Endothelial cell of umbilical vein (primary cell): ENCODE measurements at places on chromosomes 2 and 18.

DNA sequence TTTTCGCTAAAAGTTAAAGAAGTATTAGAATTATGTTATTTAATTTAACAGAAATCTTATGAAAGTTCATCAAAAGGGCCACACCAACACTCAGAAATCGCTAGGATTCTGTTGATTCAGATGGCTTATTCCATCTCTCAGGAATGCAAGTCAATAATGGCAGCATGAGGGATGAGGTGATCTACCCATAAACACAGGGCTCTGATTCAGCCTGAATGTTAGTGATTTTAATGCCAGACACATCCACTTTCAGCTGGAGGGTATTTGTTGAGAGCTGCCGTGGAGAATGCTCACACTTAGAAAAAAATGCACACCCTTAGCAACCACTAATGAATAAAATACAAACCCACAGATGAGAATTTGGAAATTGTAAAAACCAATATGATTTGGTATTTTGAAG is 173.3 kb upstream of the ERBB4 start:
- DNase-seq = no peak
- H3K4me3 ChIP-seq = no peak overlapping the region
- H3K27me3 ChIP-seq = no peaks in the 10 kb centered on the region
- H3K36me3 ChIP-seq = no peaks in the 10 kb centered on the region
- H3K27ac ChIP-seq = no peak overlapping the region

DNA sequence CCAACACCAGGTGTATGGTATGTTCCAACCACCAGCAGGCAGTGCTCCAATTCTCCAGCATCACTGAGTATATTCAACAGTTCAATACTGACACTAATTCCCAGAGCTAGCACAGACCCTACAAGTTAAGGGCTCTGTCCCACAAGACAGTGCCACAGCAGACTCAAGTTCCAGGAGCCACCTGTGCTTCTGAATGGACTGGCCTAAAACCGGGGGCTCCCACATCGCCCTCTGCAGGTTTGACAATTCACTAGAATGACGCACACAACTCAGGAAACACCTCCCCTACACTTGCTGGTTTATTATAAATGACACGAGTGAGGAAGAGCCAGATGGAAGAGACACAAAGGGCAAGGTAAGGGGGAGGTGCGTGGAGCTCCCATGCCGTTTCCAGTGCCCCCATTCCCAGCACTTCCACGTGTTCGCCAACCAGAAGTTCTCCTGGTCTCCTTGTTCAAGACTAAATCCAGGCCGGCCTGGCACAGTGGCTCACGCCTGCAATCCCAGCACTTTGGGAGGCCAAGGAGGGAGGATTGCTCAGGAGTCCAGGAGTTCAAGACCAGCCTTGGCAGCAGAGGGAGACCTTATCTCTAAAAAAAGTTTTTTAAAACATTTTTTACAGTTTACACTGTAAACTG is 12.2 kb upstream of the ATP6V1B1 start:
- no peaks in the 10 kb centered on the region for H3K36me3 ChIP-seq
- no peak overlapping the region for H3K4me3 ChIP-seq
- H3K27ac ChIP-seq = no peak overlapping the region
- peaks cover 16% of the 10 kb centered on the region for H3K4me1 ChIP-seq
- peaks cover 3% of the 10 kb centered on the region for H3K27me3 ChIP-seq

DNA sequence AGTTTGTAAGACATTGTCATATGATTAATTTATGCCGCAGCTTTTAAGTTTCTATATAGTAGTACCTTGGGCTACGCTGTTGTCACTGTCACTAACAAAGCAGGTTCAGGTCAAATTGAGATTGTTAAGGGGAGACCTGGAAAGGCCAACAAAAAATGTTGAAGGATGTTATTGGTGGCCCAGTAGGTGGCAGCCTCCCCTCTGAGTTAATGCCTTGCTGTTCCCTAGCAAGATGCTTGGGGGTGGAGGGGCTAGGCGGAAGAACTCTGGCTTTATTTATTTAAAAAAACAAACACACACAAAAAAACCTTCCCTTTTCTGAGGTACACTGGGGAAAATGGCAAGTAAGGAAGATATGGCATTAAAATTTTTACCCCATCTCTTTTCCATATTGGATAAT is 128.3 kb upstream of the ATP5MC3 start:
- H3K36me3 ChIP-seq = no peaks in the 10 kb centered on the region
- H3K4me3 ChIP-seq = no peak overlapping the region
- H3K27me3 ChIP-seq = peaks cover 14% of the 10 kb centered on the region
- H3K4me1 ChIP-seq = no peaks in the 10 kb centered on the region

DNA sequence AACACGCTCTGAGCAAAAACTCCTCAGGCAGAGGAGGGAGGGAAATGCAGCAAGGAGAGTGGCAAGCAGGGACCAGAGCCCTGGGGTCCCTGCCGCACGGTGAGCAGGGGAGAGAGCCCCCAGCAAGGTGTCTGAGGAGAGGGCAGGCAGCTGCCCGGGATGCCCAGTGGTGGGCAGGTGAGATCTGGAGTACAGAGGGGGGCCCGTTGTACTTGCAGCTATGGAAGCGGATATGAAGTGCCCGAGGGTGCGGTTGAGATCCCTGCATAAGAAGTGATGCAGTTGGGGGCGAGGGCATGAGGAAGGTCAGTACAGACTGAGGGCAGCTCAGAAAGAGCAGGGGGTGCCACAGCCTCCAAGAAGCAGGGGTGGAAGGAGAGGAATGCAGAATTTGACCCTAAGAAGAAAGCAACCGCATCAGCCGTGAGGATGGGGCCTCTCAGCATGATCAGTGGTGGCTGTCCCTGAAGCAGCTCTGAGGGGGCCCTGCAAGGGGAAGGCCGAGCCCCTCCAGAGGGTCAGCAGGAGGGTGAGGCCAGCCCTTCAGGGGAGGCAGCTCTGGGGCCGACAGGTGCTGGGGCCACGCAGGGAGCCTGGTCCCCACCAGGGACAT is 29.4 kb downstream of the MTERF4 start:
- DNase-seq = no peak
- H3K4me3 ChIP-seq = no peak overlapping the region
- no peaks in the 10 kb centered on the region for H3K27me3 ChIP-seq
- H3K4me1 ChIP-seq = no peaks in the 10 kb centered on the region
- H3K27ac ChIP-seq = no peak overlapping the region
- no peaks in the 10 kb centered on the region for H3K36me3 ChIP-seq

DNA sequence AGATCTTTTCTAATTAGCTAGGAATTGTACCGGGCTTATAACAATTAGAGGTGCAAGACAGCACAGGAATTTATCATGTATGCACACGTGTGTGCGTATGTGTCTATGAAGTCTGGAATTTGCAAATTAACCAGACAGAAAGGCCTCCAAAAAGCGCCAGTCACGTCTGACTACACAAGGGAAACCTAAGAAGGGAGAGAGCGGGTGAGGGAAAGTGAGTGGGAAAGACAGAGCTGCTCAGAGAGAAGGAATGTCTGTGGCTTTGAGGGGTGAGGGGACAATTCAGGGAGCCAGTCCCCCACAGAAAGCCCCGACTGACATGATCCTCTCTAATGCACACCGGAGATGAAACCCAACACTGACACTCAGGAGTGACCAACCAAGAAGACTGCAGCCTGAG is 197.7 kb upstream of the SH3BP4 start:
- no peaks in the 10 kb centered on the region for H3K36me3 ChIP-seq
- no peak for DNase-seq
- H3K4me3 ChIP-seq = no peak overlapping the region
- H3K27me3 ChIP-seq = no peaks in the 10 kb centered on the region
- H3K27ac ChIP-seq = no peak overlapping the region
- H3K4me1 ChIP-seq = no peaks in the 10 kb centered on the region

- H3K27ac ChIP-seq = no peak overlapping the region
- H3K36me3 ChIP-seq = no peaks in the 10 kb centered on the region
- no peaks in the 10 kb centered on the region for H3K4me1 ChIP-seq
- no peak for DNase-seq
- no peaks in the 10 kb centered on the region for H3K27me3 ChIP-seq
- H3K4me3 ChIP-seq = no peak overlapping the region
These were observed 17.5 kb upstream of the DOK6 start for GRCh38 chr18:69383186-69383585.

- peaks cover 2% of the 10 kb centered on the region for H3K4me1 ChIP-seq
- no peak overlapping the region for H3K27ac ChIP-seq
- H3K36me3 ChIP-seq = no peaks in the 10 kb centered on the region
- no peaks in the 10 kb centered on the region for H3K27me3 ChIP-seq
- H3K4me3 ChIP-seq = no peak overlapping the region
These were observed 91.2 kb downstream of the LIPG start for GRCh38 chr18:49652881-49653724.

DNA sequence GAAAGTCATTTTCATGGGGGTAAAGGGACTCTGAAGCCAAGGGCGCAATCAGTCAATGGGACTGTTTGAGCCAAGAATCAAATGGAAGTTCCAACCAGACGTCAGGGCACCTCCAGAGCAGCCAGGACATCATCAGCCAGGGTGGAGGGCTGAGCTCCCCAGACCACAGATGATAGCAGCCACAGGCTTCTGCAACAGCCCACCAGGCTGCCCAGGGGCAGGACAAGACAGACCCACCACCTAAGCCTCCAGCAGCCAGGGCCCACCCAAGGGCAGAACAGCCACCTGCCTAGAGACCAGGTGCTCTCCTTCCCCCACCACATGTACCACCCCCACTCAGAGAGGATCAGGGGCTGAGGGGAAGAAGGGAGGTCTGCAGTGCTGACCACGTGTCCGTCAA is 53.8 kb upstream of the SLC66A3 start:
- no peaks in the 10 kb centered on the region for H3K27me3 ChIP-seq
- no peaks in the 10 kb centered on the region for H3K4me1 ChIP-seq

GRCh38 chr18:37532917-37533316 is 32.7 kb downstream of the CELF4 start:
- no peaks in the 10 kb centered on the region for H3K4me1 ChIP-seq
- H3K27ac ChIP-seq = no peak overlapping the region
- H3K27me3 ChIP-seq = no peaks in the 10 kb centered on the region
- DNase-seq = no peak
- H3K36me3 ChIP-seq = no peaks in the 10 kb centered on the region
- H3K4me3 ChIP-seq = no peak overlapping the region

GRCh38 chr2:64213532-64214275 is 69.5 kb upstream of the PELI1 start:
- no peak for DNase-seq
- no peaks in the 10 kb centered on the region for H3K4me1 ChIP-seq
- no peaks in the 10 kb centered on the region for H3K27me3 ChIP-seq
- H3K4me3 ChIP-seq = no peak overlapping the region

GRCh38 chr2:62845256-62845655 is 139.7 kb downstream of the EHBP1 start:
- no peak overlapping the region for H3K4me3 ChIP-seq
- no peak for DNase-seq
- no peaks in the 10 kb centered on the region for H3K4me1 ChIP-seq
- no peaks in the 10 kb centered on the region for H3K36me3 ChIP-seq
- no peak overlapping the region for H3K27ac ChIP-seq
- no peaks in the 10 kb centered on the region for H3K27me3 ChIP-seq

GRCh38 chr18:21004726-21005125 is 106.9 kb downstream of the ROCK1 start:
- peaks cover 4% of the 10 kb centered on the region for H3K36me3 ChIP-seq
- no peak overlapping the region for H3K4me3 ChIP-seq
- DNase-seq = peak; percentile 42
- H3K27me3 ChIP-seq = no peaks in the 10 kb centered on the region

- no peak overlapping the region for H3K4me3 ChIP-seq
- no peaks in the 10 kb centered on the region for H3K4me1 ChIP-seq
- H3K27ac ChIP-seq = no peak overlapping the region
- H3K36me3 ChIP-seq = no peaks in the 10 kb centered on the region
These were observed 188.8 kb downstream of the EN1 start for GRCh38 chr2:118658596-118659198.

GRCh38 chr2:5926871-5927512 is 234.8 kb downstream of the SOX11 start:
- no peaks in the 10 kb centered on the region for H3K27me3 ChIP-seq
- no peak overlapping the region for H3K4me3 ChIP-seq
- no peaks in the 10 kb centered on the region for H3K4me1 ChIP-seq
- DNase-seq = no peak

- peaks cover 5% of the 10 kb centered on the region for H3K27me3 ChIP-seq
- H3K4me3 ChIP-seq = no peak overlapping the region
- H3K36me3 ChIP-seq = no peaks in the 10 kb centered on the region
- H3K27ac ChIP-seq = no peak overlapping the region
- peaks cover 12% of the 10 kb centered on the region for H3K4me1 ChIP-seq
- peak; percentile 64 for DNase-seq
These were observed 32.8 kb upstream of the IL1B start for GRCh38 chr2:112869258-112869842.

- peaks cover 44% of the 10 kb centered on the region for H3K4me1 ChIP-seq
- H3K27me3 ChIP-seq = no peaks in the 10 kb centered on the region
- H3K4me3 ChIP-seq = peak overlapping the region; percentile 4
- peak overlapping the region; percentile 47 for H3K27ac ChIP-seq
- peak; percentile 94 for DNase-seq
These were observed 103.6 kb downstream of the DOCK10 start for GRCh38 chr2:224938651-224939182.

DNA sequence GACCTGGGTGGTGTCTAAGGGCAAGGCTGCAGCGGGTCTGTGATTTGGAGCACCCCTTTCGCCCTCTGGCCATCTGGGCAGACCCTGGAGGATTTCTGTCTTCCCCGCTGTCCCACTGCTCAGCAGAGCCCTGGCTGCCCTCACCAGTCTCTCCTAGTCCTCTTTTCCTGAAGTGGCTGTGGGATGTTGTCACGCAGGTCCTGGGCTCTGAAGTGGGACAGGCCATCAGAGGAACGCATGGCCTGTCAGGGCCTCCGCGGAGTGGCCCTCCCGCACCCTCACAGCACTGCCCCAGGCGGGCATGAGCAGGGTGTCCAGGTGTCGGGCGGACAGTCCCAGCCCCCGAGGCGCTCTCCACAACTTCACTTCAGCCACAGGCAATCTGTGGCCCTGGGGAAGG is 1.1 kb upstream of the TMEM185B start:
- no peak for DNase-seq
- peaks cover 1% of the 10 kb centered on the region for H3K36me3 ChIP-seq
- H3K27me3 ChIP-seq = peaks cover 3% of the 10 kb centered on the region
- H3K4me1 ChIP-seq = peaks cover 17% of the 10 kb centered on the region

GRCh38 chr2:240963065-240963867 is 35.2 kb upstream of the SNED1 start:
- no peak overlapping the region for H3K4me3 ChIP-seq
- no peaks in the 10 kb centered on the region for H3K36me3 ChIP-seq
- H3K4me1 ChIP-seq = no peaks in the 10 kb centered on the region
- DNase-seq = no peak

GRCh38 chr18:21452276-21452780 is 148.2 kb downstream of the ESCO1 start:
- no peaks in the 10 kb centered on the region for H3K36me3 ChIP-seq
- H3K4me1 ChIP-seq = peaks cover 16% of the 10 kb centered on the region
- DNase-seq = peak; percentile 22
- H3K27me3 ChIP-seq = peaks cover 2% of the 10 kb centered on the region
- H3K27ac ChIP-seq = no peak overlapping the region

- no peak overlapping the region for H3K27ac ChIP-seq
- no peaks in the 10 kb centered on the region for H3K27me3 ChIP-seq
- DNase-seq = no peak
- H3K4me1 ChIP-seq = no peaks in the 10 kb centered on the region
These were observed 124.0 kb downstream of the MBD2 start for GRCh38 chr18:54100466-54100865.

GRCh38 chr2:130891966-130892365 is 55.3 kb downstream of the ARHGEF4 start:
- no peak for DNase-seq
- H3K27ac ChIP-seq = no peak overlapping the region
- no peaks in the 10 kb centered on the region for H3K36me3 ChIP-seq
- no peaks in the 10 kb centered on the region for H3K4me1 ChIP-seq
